ENCODE measurements at places on chromosomes 11 and 22.

DNA sequence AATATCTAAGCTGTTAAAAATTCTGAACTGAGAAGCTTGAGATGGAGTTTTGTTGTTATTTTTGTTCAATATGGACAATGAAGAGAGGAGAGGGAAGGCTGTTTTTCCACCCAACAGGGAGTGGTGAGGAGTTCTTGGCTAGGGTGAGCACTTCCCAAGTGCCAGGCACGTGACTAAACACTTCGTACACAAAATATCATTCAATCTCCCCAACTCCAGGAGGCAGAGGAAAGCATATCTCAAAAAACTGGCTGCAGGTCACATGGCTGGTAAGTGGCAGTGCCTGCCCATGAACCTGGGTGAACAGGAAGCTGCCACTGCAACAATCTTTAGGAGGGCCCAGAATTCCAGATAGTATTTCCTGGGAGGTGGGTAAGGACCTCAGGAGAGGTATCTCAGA is 11.6 kb downstream of the ELF5 start:
- DNase-seq, result no peak

GRCh38 chr11:110857892-110858546 is 145.8 kb upstream of the ARHGAP20 start:
- DNase-seq, result no peak

DNA sequence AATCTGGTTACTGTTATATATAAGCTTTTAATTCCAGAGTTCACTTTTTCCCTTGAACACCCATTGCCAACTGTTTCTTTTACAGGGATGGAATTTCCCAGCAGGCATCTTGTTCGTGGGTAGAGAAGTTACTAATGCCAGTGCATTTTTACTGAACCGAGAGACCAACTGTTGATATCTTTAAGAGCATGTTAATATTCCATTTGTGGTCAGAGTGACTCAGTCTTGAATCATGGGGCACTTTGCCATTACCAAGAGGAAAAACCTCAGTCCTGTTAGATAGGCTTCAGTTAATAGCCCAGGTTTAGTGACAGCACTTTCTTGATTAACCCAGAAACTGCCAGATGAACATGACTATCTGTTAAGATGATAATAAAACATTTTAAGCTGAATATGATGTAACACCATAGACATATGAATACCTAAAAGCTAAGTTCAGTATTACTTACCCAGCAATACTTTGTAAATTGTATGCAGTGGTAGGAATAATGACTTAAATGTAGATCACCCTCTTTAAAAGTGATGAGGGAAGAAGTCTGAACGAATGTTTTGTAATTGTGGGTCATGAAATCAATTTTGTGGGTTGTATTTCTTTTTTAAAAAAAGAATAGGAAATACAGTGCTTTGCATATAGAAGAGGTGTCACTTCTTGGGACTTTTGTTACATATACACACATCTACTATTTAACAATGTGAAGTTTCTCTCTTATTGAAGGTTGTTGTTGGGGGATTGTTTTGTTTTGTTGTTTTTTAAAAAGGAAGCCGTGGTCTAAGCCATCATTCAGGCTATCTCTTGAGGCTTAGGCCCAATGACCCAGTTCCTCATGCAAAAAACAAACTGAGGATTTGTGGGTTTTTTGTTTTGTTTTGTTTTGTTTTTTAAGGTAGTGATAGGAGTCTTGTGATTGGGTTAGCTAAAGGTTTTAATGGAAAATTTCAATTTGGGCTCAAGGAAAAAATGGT is 79.2 kb upstream of the GRIK4 start:
- DNase-seq, result no peak

- peak; percentile 63 for DNase-seq
Observed at GRCh38 chr11:76664578-76665061, 5.9 kb downstream of the LRRC32 start.

GRCh38 chr11:20357150-20357549 is 6.4 kb upstream of the HTATIP2 start:
- DNase-seq, result no peak

DNA sequence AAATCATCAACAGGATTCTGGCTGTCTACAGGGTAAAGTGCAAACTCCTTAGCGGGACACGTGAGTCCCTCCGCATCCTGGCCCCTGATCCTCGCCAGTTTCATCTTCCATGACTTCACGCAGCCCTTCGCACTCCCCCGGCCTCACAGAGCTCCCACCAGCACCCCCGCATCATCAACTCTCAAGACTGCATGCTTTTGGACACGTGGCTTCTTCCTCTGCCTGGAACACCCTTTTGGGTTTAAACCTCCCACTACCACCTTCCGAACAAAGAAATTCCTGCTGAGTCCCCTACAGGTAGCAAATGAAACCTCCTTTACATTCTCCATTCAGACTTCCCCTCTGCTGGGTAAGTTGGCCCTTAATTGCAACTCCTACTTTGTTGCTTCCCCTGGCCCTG is 12.6 kb upstream of the EIF3M start:
- no peak for DNase-seq

DNA sequence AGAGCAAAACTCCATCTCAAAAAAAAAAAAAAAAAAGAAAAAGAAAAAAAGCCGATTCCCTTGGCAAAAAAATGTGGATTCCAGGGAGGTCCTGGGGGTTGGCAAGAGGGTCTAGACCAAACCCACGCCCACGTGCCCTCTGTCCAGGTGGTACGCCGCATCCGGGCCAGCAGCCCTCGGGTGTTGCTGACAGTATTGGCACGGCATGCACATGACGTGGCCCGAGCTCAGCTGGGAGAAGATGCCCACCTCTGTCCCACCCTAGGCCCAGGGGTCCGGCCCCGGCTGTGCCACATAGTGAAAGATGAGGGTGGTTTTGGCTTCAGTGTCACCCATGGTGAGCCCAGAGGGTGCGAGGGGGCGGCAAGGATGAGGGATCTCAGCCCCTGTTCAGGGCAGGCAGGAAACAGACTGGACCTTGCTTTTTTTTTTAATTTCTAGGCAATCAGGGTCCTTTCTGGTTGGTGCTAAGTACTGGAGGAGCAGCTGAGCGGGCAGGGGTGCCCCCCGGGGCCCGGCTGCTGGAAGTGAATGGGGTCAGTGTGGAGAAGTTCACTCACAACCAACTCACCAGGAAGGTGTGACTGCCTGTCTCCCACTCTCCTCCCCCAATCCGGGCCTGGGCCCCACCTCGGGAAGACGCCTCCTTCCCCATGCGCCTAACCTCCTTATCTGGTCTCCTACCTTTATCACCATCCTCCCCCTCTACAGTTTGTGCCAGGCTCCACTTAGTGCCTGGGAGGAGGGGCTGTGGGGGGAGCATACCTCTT is 2.0 kb downstream of the NHERF4 start:
- no peak for DNase-seq

GRCh38 chr11:103863497-103863896 is 172.9 kb upstream of the DDI1 start:
- DNase-seq, result no peak

GRCh38 chr22:23103199-23103954 is 33.1 kb downstream of the GNAZ start:
- no peak for DNase-seq

- no peak for DNase-seq
Observed at GRCh38 chr22:39142088-39142680, 10.3 kb downstream of the CBX7 start.

DNA sequence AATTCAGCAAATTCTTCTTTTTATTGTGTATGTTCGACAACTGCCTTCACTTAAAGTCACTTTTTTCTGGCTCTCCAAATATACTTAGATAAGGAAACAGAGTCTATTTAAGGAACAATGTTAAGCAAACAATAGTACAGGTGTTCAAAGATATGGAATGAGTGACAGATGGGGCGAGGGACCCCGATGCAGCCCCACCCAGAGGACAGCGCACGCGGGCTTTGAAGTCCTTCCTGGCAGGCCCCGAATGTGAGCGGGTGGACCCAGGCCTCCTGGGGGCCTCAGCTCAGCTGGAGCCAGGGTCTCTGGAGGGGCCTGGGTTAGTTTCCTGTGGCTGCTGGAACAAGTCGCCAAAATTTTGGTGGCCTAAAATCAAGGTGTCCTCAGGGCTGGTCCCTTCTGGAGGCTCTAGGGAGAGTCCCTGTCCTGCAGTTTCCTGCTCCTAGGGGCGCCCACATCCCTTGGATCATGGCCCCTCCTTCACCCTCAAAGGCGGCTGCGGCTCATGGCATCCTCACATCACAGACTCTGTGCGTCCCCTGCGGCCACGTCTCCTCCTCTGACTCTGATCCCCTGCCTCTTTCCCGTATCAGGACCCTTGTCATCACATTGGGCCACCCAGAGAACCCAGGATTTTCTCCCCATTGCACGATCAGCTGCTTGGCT is 40.6 kb upstream of the KCNQ1OT1 start:
- DNase-seq, result no peak

GRCh38 chr11:8006349-8006977 is 19.3 kb downstream of the EIF3F start:
- DNase-seq, result peak; percentile 57

DNA sequence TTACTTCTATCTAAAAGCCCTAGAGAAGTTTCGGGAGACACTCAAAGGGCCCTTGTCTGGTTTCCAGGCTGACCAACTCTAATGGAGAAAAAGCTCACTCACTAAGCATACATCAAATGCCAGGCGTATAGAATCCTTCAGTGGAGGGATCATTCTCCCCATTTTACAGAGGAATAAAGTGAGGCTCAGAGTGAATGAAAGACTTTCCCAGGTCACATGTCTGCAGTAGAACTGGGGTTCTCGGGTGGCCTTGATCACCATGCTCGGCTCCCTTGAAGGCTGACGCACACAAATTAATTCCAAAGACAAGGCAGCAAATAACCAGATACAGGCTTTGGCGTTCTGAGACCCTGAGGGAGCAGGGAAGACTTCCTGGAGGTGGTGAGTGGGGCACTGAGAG is 60.0 kb downstream of the THAP12 start:
- no peak for DNase-seq

DNA sequence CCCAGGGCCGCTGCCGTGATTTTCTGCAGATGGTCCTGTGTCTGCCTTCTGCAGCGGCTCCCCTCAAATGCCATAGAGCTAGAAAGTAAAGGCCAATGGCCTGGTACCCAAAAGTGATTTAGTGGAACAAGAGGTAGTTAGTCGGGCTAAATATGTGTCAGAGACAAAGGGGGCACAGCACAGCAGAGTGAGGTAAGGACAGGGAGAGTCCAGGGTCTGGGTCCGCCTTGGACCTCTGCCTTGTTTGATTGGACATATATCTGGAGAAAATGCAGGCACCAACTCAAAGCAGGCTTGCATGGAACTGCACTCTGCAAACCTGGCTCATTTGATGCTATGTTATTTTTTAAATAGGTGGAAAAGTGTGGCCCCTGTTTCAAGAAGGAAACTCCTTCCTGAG is 249.6 kb upstream of the B3GAT1 start:
- DNase-seq, result no peak

DNA sequence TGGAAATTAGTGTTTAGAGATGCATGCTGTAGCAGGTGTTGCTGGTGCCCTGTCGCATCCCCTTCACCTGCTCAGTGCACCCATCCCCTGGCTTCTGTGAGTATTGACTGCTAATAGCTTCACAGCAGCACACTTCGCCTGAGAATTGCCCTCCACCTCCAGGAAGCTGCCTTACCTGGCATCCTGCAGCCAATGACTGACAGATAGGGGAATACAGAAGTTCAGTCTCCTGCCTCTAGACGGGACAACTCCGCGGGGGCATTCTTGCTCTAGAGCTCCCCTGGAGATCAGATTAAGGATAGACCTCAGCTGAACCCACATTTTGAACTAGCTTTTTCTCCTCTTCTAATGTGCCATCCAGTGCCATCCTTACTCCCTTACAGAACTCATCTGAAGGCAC is 9.3 kb upstream of the CD3E start:
- no peak for DNase-seq

DNA sequence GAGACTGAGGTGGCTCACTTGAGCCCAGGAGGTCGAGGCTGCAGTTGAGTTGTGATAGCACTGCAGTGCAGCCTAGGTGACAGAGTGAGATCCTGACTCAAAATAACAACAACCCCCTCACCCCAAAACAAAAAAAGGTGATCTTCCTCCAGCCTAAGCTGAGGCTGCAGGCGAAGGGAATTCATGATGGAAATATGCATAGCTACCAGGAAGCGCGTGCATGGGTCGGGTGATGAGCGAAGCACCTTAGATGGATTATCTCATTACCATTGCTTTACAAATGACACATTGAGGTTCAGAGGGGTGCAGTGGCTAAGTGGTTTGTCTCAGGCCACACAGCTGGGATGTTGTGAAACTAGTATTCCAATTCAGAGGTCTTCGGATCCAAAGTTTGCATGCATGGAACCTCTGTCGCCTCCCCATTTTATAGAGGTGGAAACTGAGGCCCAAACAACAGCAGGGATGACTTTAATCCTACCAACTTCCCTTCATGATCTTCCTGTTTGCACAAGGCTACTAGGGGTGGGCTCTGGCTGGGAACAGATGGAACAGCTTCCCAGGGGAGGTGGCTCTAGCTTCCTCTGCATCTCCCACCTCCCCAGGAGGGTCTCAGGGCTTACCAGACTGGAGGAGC is 4.6 kb downstream of the SLC29A2 start:
- no peak for DNase-seq

DNA sequence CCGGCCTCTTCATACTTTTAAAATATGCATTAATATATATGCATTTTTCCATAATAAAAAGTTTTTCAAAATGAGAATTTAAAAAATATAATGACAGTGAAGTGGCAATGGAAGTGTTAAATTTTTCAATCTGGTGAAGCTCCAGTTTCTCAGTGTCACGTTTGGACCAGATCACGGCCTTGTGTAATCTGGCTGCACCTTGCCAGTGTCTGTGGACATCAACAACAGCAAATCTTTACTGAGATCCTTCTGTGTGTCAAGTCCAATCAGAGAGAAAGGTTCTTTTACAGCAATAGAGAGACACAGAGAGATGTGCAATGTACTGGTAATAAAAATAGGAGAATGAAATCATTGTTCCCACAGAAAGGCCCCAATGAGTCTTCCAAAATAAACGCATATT is 49.8 kb upstream of the PAK1 start:
- DNase-seq, result no peak

DNA sequence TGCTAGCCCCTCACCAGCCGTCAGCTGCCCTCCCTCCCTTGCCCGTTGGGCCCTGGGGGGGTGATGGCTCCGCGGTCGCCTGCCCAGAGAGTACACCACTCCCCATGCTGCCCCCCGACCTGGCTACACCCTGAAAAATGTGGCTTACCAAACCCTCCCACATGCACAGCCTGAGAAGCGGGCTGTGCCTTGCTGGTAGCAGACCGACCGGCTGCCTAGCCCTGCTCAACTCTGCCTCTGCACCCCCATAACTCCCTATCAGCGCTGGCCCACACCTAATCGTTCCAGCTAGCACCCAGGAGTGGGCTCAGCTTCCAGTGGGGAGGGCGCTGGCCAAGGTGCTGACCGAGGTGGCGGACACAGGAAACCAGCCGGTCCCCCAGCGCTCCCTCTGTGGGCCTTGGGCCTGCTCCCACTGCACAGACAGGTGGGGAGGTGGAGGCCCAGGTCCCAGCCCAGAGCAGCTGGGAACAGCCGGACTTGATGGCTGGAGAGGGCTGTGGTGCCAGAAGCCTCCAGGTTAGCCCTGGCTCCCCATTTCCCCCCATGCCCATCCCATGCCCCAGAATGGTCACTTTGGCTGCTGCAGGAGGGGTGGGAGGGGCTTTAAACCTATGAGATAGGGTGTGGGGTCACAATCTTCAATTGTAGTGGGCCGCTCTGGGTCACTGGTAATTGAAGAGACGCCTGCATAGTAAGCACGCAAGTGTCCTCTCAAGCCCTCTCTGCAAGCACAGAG is 32.1 kb upstream of the PRODH start:
- no peak for DNase-seq

GRCh38 chr11:101226617-101227016 is 97.0 kb upstream of the PGR start:
- no peak for DNase-seq

- DNase-seq, result no peak
Observed at GRCh38 chr11:57200917-57201316, 19.2 kb downstream of the LRRC55 start.
